Stimulated activated CD4-positive, alpha-beta T cell treated with anti-CD3 and anti-CD28 coated beads, Interleukin-2, amount 100 ng/mL, for 48 hours (primary cell): ENCODE measurements at places on chromosomes 11 and 22.

DNA sequence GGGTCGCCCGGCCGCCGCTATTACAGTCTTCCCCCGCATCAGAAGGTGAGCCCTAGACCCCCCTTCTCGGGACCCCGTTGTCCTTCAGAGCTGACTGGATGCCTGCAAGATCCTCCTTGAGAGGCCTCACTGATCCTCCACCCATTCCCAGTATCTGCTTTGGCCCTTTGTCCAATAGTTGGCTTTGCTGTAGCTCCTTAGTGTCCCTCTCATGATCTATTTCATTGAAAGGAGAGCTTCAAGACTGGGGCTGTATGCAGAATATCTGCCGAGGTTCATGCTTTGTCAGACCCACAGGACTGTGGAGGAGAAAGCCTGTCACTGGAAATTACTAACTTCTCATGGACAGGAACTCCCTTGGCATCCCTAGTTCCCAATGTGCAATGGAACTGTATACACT, 499 bp downstream of the DLAT start:
- no peak for DNase-seq

DNA sequence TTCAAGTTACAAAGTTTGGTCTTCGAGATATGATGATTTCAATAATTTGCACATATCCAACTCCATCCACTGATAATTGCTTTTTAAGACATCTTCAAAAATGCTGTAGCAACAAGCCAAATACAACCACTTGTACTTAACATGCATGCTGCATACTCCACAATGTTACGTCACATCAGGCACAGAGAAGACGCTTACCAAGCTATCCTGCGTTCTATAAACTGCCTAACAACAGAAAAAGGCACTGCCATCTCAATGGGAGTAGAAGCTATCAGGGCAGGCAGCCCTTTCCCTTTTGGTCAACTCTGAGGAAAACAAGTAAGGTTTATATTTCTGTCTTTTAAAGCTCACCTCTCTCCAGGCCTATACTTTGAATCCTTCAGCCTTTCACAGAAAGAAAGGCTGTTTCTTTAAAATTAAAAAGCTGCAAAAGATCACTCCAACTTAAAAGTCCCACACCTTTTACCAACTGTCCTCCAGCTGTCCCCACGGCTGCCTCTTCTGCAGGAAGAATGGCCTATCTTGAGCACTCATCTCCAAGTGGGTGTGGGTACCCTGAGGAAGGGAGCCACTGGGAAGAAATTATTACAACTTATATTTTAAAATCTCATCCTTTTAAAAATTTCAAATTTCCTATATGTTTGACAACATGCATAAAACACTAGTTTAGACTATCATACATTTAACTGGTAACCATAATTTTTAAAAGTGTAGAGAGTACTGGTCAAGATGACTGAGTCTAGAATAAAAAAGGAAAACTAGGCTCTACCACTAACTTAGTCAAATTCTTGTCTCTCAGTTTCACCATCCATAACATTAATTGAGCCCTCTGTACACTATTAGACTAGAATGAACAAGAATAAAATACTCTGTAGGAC, 14.5 kb downstream of the PHF21A start:
- DNase-seq, result no peak

DNA sequence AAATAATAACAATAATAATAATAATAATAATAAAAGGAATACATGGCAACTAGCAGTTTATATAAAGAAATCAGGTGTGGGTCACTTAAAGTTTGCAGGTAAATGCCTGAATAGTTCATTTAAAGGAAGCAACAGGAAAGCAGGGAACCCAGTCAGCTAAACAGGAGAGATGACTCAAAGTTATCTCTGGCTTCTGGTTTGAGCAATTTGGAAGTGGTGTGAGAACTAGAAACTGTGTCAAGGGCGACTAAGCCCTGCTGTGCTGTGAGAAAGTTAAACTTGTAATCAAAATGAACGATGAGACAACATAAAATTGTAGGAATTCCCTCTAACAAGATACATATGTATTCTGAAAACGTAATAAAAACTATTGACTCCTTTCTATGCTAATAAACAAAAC, 35.5 kb downstream of the SLC22A9 start:
- DNase-seq, result no peak

GRCh38 chr11:13317293-13318080, 39.9 kb downstream of the BMAL1 start:
- DNase-seq, result no peak

DNA sequence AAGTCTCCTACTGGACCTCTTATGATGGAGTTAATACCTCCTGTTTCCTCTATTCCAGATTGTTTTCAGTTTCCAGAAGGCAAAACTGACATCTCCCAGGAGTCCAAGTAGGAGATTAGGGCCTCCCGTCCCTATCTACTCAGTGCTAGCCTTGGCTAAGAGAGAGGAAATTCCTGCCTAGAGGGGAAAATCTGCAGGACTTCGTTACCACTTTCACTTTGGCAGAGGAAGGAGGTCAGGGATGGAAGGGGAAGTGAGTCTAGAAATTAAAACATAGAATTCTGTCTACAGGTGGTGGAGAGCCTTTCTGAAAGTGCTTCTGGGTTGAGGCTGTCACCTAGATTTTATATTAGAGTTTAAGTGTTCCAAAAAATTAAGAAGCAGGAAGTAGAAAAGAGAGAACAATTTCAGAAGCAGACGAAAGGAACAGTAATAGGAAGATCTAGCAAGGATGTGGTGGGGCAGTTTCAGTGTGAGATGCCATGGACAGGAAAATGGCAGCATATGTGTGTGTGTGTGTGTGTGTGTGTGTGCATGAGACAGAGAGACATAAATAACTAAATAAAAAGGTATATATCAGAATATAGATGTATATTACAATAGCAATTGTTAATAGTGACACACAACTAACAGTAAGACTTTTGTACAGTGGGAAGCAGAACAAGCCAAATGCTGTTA, 2.4 kb upstream of the TRIM68 start:
- DNase-seq, result no peak

- DNase-seq, result no peak
Measured at GRCh38 chr11:2588809-2589537, 110.8 kb downstream of the KCNQ1OT1 start.

DNA sequence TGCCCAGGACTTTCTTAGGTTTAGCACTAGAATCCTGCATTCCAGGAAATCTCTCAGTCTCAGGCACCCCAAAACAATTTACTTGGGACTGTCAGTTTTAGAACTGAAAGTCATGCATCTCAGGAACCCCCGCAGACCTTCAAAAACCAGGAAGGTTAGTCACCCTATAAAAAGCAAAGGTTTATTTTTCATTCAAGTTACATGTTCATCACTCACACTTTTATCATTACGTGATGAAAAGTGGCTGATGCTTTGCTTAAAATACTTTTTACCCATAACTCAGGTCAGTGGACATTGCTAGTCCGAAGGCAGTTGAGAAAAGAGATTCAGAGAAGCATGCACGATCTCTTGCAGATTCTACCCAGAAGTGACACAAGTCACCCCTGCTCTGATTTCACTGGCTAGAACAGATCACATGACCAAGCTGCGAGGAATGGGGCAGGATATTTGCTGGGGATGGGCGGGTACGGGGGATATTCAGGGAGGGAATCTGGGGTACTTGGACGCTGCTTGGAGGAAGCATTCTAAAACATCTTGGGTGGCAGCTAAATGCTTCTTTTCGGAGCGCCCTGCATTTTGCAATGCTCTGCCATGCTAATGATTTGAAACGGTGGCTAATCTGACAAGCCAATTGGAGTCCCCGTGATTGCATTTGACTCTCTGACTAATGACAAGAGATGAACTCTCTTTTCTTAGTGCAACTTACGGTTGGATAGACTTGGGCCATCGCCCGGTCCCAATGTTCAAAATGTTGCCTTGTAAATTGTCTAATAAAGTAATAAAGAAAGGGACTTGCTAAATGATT, 110.2 kb downstream of the MIAT start:
- DNase-seq, result no peak

DNA sequence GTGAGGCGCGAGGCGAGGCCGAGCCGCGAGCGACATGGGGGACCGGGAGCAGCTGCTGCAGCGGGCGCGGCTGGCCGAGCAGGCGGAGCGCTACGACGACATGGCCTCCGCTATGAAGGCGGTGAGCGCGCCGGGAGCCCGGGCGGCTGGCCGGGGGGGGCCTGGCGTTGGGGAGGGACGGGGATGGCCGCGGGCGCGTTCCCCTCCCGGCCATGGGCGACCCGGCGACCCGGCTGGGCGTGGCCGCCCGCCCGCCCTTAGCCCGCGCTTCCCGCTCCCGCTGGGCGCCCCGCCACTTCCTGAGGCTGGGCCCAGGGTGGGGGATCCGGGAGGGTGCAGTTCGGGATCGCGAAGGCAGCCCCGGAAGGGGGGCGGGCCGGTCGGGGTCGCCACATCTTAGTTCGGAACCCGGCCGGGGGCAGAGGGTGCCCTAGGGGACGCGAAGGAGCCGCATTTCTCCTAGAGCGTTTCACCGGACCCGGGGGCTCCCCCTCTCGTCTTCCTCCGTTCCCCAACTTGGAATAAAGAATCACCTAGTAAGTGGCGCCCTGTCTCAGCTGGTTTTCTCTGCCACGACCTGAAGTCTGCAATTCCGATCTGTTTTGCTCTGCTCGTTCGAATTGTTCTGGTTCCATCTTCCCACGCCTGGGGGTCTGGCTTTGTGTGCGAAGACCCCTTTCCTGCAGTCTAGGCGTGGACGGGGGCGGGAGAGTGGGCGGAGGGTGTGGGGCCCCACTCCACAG, 536 bp downstream of the YWHAH start:
- peak; percentile 7 for DNase-seq
